Spleen (tissue), 13 donors: ENCODE measurements at places on chromosomes 2 and 18. TPM values are rescaled to one million over a fixed set of nuclear protein-coding genes. Genes with fewer than 3 reads are reported as not detected.

DNA sequence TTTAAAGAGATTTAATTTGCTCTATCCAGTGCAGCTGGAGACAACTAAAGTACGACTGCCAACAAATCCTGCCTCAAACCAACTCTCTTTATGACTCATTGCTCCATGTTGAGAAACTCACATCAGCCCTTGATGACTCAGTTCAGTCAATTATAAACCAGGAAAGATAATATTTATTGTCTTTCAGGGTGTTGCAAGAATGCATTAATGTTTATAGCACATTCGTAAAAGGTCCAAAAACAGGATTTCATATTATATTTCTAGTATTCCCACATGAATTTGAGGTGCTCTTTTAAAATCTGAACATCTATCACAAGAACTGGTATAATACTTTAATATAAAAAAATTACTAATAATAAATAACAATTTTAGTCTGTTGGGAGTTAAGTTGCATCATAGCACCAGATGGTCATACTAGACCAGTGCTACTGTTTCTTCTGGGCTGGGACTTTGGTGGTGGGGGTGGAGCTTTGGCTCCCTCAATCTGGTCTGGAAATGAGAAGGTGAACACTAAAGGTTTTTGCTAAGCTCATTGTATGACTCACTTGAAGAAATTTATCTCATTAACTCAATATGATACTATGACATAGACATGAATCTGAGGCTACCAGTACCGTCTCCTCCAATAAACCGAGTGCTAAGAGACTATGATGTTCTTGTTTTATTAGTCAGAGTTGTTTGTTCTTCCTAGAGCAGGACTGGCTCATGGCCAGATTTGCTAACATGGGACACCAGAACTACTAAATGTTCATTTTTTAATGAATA lies 26.6 kb upstream of the MAP3K20 start:
- DNase-seq: no peak

GRCh38 chr2:58856100-58856499 lies 615.0 kb upstream of the FANCL start:
- no peak for DNase-seq

DNA sequence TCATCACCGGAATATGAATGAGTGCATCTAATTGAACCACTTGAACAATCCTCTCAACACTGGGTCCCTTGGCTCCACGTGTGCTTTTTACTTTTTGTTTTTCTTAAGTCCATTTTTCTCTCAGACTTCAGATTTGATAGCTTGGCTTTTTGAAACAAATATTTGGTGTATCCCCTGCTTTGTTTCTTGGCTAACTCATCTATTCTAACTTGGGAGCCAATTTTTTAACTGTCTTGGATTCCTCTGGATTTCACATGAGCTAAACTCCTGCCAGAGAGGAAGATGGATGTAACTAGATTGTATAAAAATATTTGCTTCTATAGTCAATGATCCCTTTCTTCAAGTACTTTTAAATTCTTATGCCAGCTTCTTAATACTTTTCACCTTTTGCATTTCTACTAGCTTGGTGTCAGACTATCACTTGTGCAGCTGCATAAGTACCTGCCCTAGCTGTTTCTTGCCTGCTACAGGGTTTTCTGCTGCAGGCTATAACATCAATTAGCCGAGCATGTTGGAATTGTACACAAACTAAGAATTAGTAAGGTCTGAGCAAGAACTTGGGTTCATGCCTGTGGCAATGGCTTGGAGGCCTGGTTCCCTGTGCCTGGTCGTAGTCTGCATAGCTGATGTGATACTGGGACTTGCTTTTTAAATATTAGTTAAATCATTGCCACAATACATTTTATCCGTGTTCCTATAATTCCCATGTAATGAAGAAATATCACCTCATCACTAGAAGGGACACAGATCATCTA lies 281.5 kb downstream of the EN1 start:
- DNase-seq: no peak

GRCh38 chr2:151280271-151280670 lies 9.2 kb downstream of the NMI start:
- DNase-seq: no peak

GRCh38 chr2:52805901-52806410 lies 961.6 kb upstream of the CHAC2 start:
- no peak for DNase-seq

DNA sequence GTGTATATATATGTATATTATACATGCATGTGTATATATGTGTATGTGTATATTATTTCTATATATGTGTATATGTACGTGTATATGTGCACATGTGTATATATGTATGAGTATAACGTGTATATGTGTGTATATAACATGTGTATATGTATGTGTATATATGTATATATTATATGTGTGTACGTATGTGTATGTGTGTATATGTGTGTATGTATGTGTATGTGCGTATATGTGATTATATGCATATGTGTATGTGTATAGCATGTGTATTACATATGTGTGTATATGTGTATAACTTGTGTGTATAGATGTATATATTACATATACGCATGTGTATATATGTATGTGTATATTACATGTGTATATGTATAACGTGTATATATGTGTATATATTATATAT lies 32.1 kb upstream of the ID2 start:
- no peak for DNase-seq

- no peak for DNase-seq
Observed at GRCh38 chr2:8615576-8616281, 66.1 kb upstream of the ID2 start.

DNA sequence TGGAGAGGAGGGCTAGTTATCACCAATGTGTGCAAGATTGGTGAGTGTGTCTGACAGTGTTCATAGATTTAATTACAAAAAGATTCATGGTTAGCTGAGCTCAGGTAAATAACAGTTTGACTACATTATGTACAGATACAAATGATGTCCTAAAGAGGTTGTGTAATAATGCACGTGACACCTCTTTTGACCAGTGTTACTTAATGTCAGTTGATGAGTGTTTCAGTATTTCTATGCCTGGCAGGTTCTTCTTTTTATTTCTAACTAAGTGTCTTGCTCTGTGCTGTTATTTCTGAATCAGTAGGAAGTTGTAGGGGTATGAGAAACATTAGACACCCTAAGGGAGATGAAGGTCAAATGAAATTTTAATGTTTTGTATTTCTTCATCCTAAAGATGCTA lies 7.9 kb upstream of the INHBB start:
- no peak for DNase-seq

GRCh38 chr2:191870744-191871143 lies 23.9 kb upstream of the CAVIN2 start:
- no peak for DNase-seq

DNA sequence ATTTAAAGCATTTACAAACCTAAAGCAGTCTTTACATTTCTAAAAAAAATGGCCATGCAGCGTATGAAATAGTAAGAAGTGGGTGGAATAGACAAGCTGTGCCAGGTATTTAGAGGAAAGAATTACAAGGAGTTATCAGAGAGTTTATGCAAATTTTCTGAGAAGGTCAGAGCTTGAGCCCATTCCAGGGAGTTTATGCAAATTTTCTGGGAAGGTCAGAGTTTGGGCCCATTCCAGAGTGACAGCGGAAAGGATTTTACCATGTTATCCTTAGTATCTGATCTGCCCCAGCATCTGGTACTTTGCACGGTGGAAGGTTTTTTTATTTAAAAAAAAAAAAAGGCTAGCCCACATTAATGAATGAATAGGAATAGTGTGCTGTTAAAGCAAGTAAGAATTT lies 1.4 kb upstream of the DOK6 start:
- no peak for DNase-seq

DNA sequence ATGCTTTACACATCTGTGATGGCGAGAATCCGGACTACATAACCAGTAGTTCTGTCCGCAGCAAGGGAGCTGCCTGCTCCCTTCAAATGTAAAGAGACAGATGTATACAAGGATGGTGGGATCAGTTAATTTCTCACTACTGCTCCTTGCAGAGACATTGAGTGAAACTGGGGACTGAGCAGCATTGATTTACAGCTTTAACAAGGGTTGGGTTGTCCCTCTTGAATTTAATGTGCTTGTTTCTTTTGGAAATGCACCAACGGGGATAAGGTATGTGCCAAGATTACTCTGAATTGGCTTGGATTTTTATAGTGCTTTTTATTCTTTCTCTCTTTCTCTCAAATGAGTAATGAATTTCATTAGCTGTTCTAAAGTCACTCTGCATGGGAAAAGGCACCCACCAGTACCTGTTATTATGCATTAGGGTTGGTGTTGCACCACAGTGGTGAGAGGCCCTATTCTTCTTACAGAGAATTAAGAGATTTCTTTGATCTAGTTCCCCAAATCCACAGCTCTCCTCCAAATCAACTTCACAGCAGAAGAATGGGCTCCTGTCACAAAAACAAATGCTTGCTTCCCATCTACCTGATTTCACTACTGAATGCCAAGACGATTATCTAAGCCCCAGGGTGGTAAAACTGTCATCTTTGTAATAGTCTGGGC lies 107.6 kb downstream of the DOCK10 start:
- DNase-seq: no peak

DNA sequence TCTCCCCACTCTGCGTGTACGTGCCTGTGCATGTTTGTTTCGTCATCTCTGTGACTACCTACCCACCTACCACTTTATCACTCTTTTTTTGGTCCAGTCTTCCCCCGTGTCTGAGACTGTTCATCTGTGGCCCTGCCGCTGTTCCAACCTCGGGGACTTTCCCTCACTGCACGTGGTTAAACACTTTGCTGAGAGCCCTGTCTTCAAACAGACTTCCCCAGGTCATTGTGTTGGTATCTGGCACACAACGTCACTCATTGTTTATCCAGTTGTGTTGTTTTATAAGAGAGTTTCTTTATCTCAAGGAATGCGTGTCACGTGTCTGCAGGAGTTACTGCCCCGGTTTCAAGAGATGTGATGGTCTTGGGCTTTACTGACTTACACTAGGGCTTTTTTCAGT lies 262.0 kb upstream of the RASGRP3 start:
- DNase-seq: no peak

- DNase-seq: no peak
Observed at GRCh38 chr18:57715671-57716070, 87.4 kb downstream of the ATP8B1 start.

DNA sequence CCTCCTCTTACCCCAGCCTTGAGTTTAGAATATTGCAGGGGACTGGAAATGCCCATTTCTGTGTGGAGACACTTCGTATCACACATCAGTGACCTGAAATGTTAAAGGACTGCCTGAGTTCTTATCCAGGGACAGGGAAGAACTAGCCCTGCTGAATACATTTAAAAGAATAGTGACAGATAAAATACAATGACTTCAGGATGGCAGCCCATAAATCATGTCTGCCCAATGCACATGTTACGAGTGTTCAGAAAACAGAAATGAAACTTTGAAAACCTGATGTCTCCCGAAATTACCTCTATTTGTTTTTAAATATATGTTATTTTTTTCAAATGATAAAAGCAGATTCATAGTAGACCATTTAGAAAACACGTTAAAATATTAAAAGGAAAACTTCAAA lies 22.3 kb upstream of the RAB12 start:
- DNase-seq: no peak

- DNase-seq: no peak
Observed at GRCh38 chr2:5618271-5618670, 73.9 kb upstream of the SOX11 start.

DNA sequence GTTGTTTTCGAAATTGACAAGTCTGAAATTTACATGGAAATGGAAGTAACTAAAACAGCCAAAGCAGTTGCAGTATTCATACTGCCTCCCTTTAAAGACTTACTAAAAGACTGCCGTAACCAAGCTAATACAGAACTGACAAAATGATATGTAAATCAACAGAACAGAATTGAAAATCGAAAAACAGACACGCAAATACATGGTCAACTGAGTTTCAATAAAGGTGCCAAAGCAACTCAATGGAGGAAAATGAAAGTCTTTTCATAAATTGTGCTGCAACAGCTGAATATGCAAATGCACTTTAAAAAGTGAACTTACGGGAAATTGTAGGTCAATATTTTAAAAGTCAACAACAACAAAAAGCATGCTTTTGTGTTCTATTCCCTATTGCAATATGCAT lies 34.2 kb downstream of the TMEM131 start:
- DNase-seq: no peak

DNA sequence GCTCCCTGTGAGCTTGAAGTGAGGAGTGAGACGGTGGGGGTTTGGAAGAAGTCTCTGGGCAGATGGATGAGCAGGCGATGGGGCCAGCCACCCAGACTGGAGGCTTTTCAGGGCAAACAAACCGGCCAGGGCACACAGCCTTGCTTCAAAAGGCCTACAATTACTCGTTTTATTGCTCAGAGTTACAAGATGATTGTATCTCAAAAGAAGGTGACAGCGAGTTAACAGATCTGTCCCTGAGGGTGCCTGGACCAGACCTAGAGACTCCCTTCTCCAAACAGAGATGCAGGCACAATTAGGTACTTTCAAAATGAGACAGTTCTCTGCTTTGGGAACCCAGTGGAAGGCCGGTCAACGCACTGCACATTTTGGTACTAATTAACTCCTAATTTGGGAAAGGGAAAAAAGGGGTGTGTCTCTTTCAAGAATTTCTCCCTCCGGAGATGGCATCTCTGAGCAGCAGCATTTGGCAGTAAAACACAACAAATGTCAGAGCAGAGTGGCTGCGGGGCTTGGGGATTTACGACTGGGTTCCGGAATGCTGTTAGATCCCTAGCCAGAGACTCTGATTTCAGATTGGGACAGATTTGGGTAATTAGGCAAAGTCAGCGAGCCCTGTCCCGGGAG lies 226.7 kb downstream of the TTC32 start:
- no peak for DNase-seq

- no peak for DNase-seq
Observed at GRCh38 chr2:1600191-1601066, 143.9 kb downstream of the PXDN start.

GRCh38 chr2:150027164-150027563 lies 439.6 kb upstream of the MMADHC start:
- no peak for DNase-seq

- DNase-seq: no peak
Observed at GRCh38 chr2:141911485-141912066, 219.2 kb downstream of the LRP1B start.

DNA sequence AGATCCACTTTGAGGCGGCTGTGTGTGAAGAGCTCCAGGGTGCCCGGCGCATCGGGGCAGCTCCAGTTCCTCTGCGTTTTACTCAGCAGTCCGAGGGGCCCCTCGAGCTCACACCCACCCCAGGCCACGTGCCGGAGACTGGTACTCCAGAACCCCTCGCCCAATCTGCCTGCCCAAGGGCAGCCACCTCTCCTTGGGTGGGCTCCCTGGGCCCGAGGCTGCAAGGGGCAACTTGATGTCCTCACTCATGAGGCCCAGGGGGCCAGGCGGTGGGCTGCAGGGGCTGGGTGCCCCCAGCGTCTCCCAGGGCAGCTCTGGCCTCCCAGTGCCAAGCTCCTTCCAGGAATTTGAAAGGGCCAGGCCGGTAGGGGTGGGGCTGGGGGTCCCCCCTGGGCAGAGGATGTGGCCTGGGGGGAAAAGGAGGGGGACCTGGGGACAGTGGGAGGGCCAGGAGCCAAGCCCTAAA lies 16.7 kb downstream of the RAMP1 start:
- DNase-seq: peak; percentile 66

GRCh38 chr18:63528863-63529492 lies 13.2 kb upstream of the SERPINB12 start:
- DNase-seq: no peak

GRCh38 chr2:182621810-182622209 lies 94.2 kb upstream of the DNAJC10 start:
- no peak for DNase-seq

- DNase-seq: no peak
Observed at GRCh38 chr2:144481109-144481508, 38.8 kb downstream of the ZEB2 start.

OSGEPL1 gene
- 6.2 TPM for polyA plus RNA-seq

TTR gene
- polyA plus RNA-seq: not detected

MAL gene
- 12.7 TPM for polyA plus RNA-seq

TTN gene
- 0.67 TPM for polyA plus RNA-seq

CREG2 gene
- not detected for polyA plus RNA-seq

DSG1 gene
- not detected for polyA plus RNA-seq
